ENCODE measurements at places on chromosomes 5 and 9.

DNA sequence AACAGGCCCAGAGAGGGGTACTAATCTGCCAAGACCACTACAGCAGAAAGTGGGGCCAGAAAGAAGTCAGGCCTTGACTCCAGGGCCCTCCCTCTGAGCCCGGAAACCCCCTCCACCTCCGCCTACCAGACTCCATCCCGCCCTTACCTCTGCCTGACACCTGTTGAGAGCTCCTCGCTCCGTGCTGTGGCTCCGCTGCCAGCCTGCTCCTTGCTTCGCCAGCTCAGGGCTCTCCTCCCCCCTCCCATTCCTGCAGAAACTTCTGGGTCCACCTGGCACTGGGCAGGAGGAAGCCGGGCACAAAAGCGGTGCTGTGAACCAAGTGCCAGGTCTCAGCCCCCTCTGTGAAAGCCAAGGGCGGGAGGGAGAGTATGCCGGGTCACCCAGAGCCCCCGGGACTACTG, 6.4 kb upstream of the ST6GALNAC6 start:
- no peak for DNase-seq

DNA sequence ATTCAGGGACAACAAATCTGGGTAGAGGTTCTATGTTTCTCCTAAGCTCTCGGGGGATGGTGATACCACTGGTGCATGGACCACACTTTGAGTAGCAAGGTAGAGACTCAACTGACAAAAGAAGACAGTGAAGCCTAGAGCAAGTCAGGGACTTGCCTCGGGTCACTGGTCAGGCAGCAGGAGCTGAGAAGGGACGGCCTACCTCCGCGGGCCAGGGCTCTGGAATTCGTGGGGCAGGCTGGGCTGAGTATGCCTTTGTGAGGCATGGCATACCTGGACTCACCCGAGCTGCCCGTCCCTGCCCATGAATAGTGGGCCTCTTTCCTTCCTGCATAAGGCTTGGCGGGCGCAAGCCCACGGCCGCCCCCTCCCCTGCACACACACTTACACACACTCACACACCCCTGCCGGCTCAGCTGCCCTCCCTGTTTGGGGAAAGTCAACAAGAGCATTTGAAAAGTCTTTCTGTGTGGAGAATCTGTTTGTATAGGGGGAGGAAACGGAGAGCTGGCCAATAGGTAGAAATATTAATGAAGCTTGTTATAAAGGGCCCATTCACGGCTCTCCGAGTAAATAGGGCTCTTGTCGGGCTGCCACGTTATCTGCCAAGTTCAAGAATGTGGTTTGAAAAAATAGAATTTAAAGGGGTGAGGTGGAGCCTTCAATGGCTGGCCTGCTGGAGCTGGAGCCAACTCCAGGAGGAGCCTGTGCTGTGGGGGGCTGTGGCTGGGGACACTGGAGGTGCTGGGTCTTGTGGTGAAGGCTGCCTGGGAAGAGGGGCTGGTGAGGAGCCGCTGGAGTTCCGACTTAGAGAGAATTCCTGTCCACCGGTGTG, 19.1 kb upstream of the KIF12 start:
- DNase-seq: no peak

DNA sequence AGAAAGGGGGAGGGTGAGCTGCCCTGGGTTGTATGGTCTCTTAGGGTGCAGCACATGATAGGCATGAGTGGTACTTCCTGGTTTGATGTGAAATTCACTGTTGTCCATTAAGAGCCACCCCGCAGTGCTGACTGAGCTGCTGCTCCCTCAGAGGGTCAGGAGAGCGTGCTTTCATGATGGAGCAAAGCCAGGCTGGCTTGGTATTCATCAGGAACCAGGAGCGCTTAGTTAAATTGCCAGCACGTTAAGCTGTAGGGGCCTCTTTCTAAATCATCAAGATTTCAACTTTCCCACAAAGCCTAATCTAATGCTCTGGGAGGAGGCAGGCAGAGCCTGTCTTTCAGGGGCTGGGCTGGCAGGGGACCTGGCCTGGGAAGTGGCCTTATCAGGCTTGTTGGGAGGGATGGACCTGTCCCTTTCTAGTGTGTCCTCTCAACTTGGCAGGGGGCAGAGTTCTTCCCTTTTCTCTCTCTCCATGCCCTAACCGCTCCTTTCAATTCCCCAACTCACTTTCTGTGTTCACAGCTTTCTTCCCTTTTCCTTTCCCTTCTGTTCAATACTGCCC, 7.9 kb downstream of the CYSTM1 start:
- DNase-seq: no peak

- DNase-seq: no peak
Measured at GRCh38 chr9:135478191-135478590, 1.4 kb upstream of the PPP1R26 start.

GRCh38 chr9:76399856-76400255, 5.6 kb upstream of the RFK start:
- no peak for DNase-seq

- DNase-seq: no peak
Measured at GRCh38 chr5:4628645-4629385, 511.3 kb upstream of the ADAMTS16 start.

- no peak for DNase-seq
Measured at GRCh38 chr5:27140831-27141230, 102.4 kb upstream of the CDH9 start.

DNA sequence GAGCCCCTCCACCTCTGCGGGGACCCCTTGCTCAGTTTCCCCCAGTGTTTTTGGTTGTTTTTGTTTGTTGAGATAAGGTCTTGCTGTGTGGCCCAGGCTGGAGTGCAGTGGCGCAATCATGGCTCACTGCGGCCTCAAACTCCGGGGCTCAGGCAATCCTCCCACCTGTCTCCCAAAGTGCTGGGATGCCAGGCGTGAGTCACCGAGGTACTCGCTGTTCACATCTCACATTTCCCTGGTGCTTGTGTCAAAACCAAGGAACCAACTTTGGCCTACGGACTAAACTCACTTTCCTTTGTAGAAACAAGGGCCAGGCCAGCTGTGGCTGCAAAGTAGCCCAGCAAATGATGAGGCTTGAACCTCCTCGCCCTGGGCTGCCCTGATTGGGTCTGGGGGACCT, 9.7 kb upstream of the AJM1 start:
- DNase-seq: no peak

DNA sequence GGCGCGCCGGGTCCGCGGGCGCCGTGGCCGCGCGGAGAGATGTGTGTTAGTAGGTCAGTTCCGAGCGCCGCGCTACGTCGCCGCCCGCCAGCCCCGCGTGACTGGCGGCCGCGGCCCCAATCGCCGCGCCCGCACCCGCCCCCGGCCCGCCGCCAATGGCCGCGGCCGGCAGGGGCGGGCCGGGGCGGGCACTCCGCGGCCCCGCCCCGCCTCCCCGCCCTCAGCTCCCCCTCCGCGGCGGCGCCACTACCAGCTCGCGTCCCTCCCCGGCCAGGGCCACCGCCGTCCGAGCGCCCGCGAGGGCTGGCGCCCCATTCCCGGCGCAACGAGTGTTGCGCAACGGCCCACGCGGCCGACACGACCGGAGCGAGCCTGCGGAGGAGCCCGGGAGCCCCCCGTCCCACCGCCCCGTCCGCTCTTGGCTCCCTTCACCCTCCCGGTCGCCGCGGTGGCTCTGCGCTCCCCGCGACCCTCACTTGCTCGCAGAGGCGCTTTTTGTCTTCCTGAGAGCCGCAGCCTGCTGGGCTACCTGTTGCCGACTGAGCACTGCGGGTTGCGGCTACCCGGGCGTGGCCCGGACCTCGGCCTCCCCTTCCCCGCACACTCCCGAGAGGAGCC, at the start of gene NFIL3:
Gene NFIL3, minus strand, starts transcription at position 48 of the 618 bp plus-strand sequence. CDS start 13,098 bp downstream, outside the sequence.
- DNase-seq: peak; percentile 70

DNA sequence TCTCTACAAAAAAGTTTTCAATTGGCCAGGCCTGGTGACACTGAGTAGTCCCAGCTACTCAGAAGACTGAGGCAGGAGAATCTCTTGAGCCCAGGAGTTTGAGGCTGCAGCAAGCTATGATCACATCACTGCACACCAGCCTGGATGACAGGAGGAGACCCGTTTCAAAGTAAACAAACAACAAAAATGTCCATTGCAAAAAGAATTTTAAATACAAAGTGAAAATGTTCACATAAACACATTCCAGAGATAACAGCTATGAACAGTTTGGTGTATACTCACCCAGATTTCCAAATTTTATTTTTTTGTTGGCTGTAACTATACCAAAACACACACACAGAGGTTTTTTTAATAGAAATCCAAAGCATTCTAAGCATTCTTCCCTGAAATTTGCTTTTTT, 39.8 kb downstream of the ADRA1B start:
- DNase-seq: no peak

DNA sequence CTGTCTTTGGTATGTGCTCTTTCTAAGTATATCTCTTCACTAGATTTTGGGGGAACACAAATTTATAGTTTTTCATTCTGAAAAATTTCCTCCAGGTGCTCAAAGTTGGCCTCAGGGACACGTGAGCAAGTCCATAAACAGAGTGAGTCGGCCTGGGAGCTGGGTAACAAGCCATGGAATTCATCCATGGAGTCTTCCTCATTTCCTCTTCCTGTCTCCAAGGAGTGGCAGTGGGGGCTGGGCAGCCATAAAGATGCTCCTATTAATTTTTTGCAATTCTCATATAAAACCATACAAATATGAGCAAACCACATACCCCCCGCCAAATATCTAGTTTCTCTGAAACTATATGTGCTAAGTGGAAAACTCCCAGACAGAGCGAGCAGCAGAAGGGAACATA, 136.6 kb upstream of the OTULINL start:
- DNase-seq: no peak

DNA sequence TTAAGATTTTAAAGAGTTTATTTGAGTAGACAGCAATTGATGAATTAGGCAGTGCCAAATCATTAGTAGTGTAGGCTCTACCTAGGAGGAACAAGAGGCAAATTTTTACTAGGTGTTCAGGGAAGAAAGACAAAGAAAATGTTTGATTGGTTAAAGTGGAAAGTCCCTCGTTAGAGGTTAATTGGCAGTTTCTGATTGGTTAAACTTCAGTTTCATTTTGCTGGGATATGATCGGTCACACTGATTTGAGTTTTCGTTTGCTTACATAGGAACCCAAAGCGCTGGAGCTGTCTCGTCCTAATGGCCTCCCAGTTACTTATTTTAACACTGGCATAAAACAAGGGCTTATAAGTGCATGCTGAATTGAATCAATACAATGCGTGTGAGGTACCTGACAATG, 15.1 kb downstream of the DMAC1 start:
- DNase-seq: no peak

Data from WTC11 (cell line).